ENCODE measurements at places on chromosomes 4 and X.
A peak's percentile ranks its signal among the peaks of the same experiment; 100 is the strongest.

GRCh38 chr4:80484712-80485111, 149.2 kb downstream of the CFAP299 start:
- no peak for DNase-seq

GRCh38 chr4:23929248-23929647, 39.4 kb upstream of the PPARGC1A start:
- no peak for DNase-seq

GRCh38 chr4:117700111-117700892, 334.0 kb upstream of the NDST3 start:
- no peak for DNase-seq

GRCh38 chrX:131791608-131792355, 231.3 kb upstream of the STK26 start:
- DNase-seq, result no peak

DNA sequence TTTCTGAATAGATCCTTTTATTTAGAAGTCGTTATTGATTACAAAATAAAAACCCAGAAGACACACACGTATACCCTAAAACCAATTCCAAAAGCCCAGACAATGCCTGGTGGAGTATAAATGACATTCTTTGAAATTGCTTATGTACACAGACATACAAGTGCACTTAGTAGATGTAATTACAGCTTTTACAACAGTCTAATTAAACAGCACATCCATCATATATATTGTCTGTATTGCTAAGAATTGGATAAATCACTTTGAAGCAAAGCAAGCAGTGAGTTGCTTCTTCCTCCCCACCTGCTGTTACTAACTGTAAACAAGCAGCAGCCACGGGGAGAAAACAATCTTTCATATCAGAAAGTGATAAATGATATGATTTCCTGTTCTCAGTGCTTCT, 645.7 kb downstream of the TLL1 start:
- no peak for DNase-seq

GRCh38 chrX:50889582-50889981, 21.0 kb upstream of the BMP15 start:
- DNase-seq, result no peak

- no peak for DNase-seq
Measured at GRCh38 chr4:1761130-1761689, 31.9 kb upstream of the FGFR3 start.

GRCh38 chr4:26474551-26474950, 15.7 kb downstream of the CCKAR start:
- DNase-seq, result no peak

- peak; percentile 6 for DNase-seq
Measured at GRCh38 chr4:113385281-113385899, 335.9 kb downstream of the ANK2 start.

GRCh38 chrX:74578137-74578536, 36.3 kb downstream of the RLIM start:
- no peak for DNase-seq

DNA sequence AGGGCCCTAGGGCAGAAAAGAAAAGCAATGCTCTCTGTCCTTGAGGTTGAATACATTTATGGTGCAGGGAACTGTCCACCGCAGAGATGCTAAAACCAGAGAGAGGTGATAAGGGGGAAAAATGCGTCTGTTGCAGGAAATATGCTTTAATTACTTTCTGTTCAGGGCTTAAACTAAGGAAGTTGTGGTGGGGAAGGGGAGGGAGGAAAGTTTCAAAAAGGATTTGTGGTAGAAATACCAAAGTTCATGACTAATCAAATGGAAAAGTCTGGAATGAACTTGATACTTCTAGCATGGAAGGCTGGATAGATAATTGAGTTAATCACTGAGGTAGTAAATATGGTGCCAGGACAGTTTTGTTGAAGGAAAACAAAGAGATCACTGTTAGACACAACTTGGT, 99.0 kb downstream of the ASB9 start:
- no peak for DNase-seq

DNA sequence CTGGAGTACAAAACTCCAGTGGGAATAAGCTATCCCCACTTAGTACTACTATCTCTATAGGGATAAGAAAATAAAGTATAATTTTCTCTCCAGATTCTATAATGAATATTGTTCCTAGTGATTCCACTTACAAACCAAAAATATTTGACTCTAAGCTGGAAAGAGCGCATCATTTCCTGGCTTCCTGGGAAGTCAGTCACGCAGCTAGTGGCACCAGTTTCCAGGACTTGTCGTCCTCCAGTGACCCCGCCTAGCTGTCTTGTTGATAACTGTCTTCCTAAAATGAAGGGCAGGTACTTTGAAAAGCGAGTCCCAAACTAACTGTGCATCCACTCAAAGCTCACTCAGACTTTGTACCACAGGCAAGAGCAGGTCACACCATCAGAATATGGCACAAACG, 39.3 kb downstream of the LNX1 start:
- no peak for DNase-seq

DNA sequence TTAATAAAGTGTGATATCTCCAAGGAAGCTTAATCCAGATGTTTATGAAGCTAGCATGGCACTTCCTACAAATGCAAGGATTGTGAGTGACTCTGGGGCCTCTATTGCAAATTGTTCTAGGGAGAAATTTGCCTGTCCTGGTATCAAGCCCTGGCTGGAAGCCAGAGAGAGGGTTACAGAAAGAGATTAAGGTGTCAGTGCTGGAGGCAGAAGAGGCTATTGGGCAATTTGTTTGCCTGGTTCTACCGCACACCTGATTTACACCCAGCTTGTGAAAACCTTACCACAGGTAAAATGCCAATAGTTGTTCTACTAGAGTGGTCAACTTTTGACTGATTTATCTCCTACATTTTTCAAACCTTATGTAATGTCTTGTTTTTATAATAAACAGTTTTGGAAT, 186.7 kb upstream of the FAT1 start:
- no peak for DNase-seq

DNA sequence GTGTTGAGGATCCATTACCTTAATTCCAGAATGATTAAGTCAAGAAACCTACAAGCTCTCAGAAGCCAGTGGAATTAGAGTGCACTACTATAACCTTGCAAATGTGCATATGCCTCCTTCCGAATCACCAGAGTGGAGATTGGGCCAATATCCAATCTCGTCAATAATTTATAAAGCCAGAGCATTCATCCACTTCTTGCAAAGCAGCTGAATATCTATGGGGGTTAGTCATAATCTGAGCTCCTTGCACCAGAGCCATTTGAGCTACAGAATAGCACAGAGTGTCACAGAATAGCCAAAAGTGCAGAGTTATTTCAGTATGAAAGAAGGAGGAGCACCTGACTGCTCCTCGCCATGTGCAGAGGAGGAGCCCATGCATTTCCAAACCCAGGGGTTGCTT, 69.2 kb upstream of the MTM1 start:
- no peak for DNase-seq

DNA sequence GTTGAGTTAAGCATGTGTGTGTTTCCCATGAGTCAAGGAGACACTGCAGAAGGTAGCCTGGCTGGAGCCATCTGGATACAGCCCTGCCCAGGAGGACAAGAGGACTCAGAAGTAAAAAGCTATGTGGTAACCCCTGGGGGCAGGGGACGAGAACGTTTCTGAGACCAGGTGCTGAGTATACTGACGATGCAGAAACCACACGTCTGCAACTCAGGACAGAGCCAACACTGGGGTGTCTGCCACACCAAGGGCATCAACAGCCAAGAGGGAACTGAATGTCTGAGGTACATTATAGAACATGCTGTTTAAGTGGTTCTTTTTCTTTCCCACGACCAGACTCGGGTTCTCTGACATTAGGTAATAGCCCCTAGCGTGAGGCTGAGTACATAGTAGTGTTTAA, 94.1 kb upstream of the GPR34 start:
- DNase-seq, result no peak

- DNase-seq, result no peak
Measured at GRCh38 chrX:150239946-150240642, 123.0 kb upstream of the MAMLD1 start.

DNA sequence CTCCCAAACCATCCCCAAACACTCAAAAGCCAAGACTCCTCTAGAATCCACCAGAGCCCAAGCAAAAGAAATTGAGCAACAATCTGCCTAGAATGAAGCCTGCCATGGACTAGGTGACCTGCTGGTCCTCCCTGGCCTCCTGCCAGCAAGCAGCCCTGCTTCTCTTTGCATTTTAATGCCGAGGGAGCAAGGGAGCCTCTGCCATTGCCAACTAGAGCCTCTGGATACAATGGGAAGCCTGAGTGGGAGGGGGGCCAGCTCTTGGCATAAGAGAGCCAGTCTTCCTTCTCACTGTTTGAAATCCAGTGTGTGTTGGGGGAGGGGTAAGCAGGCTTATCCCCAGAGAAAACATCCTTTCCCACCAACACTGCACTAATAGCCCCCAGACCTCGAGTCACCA, 1.5 kb upstream of the GDPD2 start:
- peak; percentile 16 for DNase-seq

DNA sequence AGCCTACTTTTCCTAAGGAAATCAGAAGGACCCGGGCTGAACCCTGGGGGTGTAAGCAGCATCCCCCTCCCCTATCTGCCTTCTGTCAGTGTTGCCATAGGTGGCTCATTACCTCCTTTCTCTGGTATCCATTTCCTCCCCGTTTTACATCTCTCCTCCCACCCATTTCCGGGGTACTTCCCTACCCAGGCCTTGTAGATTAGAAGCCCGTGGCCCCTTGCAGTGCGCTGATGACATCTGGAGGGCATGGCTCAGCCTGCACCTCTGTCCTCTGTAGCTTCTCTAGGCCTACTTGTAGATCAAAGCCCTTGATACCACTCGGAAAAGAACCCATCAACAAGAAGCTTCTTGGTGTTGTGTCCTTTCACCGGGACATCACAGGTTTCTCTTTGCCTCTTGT, 71.8 kb downstream of the NBDY start:
- no peak for DNase-seq

DNA sequence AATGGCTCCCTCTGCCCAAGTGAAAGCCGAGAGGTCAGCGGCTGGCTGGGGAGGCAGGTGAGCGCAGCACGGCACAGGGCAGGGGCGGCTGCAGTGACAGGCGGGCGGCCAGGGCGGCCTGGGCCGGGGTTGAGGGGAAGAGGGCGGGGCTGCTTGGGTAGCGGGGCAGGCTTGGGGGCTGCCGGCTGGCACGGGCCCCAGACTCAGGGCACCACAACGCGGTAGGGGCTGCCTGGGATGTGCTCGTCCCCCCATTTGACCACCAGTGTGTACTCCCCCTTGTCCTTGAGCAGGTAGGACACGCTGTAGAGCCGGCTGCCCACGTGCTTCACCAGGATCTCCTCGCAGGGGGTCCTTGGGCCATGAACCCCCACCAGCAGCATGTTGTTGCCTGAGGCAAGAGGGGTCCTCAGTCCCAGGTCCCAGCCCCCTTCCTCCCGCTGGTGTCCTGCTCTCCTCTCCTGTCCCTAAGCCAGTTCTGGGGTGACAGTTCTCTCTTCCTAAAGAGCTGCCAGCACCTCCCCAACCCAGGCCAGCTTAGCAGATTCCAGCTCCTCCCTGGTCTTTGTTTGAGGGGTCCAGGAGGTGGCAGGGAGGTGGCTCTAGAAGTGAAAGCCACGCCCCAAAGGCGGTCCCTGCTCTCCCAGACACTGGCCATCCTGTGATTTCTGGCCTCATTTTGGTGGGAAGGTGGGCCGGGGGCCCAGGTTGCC, 25.6 kb downstream of the FLNA start:
- no peak for DNase-seq

- DNase-seq, result no peak
Measured at GRCh38 chr4:11430536-11430935, 1.8 kb upstream of the HS3ST1 start.

DNA sequence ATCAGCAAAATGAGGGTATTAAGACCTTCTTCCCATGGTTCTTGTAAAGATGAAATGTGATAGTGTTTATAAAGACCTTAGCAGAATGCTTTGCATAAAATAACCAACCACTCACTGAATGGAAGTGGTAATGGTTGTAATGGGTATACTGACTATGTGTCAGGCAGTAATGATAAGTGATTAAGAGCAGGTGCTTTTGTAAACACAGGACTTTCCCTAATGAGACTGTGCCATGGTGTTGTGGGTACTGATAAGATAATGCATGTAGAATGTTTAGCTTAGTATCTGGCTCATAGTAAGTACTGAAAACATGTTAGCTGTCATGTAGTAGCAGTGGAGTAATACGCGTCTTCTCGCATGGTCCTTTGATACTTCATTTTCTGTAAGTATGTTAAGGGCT, 6.9 kb downstream of the LSM6 start:
- DNase-seq, result no peak

GRCh38 chr4:120865985-120866384, 56.5 kb downstream of the PRDM5 start:
- DNase-seq, result no peak

DNA sequence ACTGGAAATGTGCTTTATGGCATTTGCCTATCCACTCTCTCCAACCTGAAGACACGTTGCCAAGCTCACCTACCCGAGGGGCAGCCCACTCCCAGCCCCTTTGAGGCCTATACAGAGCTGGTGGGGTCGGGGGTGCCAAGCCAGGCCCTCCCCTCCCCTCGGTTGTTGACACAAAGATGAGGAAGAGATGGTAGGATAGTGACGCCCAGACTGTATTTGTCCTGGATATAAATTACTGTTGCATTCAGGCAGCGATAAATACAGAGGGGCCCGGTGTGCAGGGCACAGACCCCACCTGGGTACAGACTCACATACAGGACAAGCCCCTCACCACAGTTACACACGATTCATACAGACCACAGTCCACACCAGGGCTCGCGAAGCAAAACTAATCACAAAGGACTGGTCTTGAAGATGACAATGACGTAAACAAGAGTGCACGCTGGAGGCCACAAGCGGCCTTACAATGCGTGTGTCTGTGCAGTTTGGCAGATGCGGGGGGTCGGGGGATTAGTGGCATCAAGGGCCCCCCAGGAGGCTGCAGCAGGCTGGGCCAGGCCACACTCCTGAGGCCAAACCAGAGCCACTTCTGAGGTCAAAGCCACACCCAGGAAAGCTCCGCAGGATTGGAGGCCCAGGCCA, 14.6 kb downstream of the DGKQ start:
- DNase-seq, result no peak

- no peak for DNase-seq
Measured at GRCh38 chrX:47327902-47328301, 42.5 kb upstream of the ZNF157 start.

- peak; percentile 7 for DNase-seq
Measured at GRCh38 chr4:183200453-183200852, 101.4 kb downstream of the WWC2 start.

DNA sequence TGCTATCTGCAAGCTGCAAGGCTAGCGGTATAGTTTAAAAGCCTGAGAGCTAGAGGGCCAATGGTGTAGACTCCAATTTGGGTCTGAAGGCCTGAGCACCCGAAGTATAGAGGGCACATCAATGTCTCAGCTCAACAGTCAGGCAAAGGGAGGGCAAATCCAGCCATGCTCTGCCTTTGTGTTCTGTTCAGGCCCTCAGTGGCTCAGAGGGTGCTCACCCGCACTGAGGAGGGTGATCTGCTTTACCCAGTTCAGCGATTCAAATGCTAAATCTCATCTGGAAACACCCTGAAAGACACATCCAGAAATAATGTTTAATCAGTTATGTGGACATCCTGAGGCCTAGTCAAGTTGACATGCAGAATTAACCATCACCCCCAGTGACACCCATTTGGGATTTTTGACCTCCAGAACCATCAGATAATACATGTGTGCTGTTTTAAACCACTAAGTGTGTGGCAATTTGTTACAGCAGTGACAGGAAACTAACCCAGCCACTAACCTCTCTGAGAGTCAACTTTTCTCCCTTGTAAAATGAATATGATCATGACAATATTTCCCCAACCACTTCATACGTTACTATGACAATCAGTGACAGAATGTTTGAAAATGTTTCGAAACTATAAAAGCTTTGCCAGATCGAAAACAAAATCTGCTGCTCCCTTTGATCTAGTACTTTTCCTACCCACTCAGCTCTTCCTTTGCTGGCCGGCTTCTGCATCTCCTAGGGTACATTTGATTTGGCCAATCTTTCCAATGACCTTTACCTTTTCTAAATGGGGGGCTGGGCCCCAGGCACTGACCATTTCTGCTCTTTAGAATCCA, 8.4 kb upstream of the TBL1X start:
- DNase-seq, result no peak
